Right renal pelvis (tissue), 4 donors: ENCODE measurements at places on chromosomes 6 and 20.

DNA sequence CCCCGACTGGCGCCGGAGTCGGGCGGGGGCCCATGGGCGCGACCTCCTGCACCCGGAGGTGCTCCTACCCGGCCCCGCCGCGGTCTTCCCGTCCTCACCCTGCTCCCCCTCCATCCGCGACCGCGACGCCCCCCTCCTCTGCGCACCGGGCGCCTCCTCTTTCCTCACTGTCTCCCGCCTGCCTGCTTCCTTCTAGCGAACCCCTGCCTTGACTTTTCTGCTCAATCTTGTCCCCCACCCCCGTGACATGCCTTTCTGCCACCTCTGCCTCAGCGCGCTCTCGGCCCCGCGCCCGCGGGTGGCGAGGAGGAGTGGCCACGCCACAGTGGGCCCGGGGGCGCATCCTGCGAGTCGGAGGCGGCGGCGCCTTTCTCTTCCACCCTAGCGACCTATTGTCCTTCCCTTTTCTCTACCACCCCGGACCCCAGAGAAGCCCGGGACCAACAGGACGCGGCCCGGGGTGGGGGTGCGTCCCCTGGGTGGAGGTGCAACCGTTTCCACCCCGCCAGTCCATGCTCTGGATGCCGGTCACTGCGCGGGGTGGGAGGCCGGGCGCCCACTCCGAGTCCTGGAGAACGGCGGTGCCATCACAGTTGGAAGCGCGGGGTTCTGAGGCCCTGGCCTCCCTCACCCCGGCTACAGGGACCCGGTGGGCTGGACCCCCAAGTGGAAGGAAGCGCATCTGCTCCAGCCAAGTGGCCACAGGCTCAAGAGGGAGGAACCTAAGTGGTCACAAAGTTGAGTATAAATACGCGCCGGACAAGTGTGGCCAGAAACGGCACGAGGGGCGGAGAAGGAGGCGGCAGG is 2.0 kb downstream of the PDE10A start:
- DNase-seq: no peak

DNA sequence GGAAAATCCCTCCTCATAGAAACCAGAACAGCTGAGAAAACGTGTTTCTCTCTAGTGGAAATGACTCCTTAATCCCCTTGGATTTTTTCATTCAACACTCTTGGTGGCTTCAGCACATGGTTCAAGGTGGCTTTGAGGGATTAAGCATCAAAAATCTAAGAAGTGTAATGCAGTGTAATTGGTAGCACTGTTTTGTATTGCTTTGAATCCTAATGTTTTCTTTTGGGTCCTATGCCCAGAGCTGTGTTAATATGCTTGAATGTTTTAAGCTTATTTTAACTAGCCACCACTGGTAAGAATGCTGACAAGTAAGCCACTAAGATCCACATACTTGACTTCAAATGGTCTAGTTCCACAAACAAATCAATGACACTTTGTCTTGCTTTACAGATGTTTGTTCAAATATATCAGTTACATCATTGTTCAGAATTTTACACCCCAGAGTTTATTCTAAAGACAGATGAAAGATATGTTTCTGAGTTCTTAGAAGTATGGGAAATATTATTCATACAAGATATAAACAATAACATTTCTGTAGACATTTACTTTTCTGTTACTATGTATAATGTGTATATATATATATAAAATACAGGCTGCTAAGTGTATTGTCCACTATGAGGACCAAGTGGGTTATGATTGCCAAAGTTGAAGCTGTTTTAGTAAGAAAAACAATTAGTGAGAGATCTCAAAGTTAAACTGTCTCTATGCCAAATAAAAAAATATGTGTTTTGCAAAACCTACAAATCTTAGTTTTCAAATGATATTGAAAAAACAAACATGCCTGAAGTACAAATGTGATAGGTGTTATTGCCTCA is 220.8 kb downstream of the OGFRL1 start:
- DNase-seq: no peak

DNA sequence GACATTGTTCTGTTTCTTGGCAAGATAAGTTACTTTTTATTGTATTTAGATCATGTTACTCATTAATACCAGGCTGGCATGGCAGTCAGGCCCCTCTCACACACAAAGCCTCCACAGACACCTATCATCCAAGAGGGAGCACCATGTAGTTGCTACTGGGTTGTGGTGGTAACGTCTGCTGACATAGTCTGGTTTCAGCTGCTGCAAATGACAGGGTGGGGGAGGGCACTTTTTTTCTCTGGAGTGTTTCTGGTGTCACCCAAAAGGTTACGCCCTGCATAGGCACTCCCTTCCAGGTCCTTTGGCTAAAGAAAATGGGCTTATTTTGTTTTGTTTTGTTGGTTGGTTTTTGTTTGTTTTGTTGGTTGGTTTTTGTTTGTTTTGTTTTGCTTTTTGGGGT is 236.4 kb upstream of the RIMS1 start:
- DNase-seq: no peak

GRCh38 chr6:129643968-129644367 is 66.0 kb downstream of the ARHGAP18 start:
- DNase-seq: no peak
